ENCODE measurements at places on chromosomes 5 and 9.

DNA sequence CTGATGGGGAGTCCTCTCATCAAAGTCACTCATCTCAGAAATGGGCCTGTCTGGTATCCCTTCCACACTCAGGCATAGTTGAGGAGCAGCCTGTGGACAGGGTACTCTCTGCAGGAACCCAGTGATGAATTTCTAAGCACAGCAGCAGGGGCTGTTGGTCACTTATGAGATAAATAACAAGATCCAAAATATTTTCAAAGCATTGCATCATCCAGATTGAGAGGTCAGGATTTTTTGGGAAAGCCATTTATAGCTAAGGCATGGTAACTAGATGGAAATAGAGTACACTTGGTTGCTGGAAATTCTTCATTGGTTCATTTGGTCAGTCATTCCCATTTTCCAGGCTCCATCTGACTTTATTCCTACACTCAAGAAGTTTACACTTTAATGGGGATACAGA, 246.8 kb upstream of the RAI14 start:
- DNase-seq = no peak

GRCh38 chr9:70490478-70490877, 76.0 kb upstream of the KLF9 start:
- DNase-seq = no peak

- DNase-seq = no peak
These were observed 27.0 kb downstream of the ABITRAM start for GRCh38 chr9:108961151-108961550.

- DNase-seq = no peak
These were observed 28.8 kb downstream of the G3BP1 start for GRCh38 chr5:151800532-151800931.

DNA sequence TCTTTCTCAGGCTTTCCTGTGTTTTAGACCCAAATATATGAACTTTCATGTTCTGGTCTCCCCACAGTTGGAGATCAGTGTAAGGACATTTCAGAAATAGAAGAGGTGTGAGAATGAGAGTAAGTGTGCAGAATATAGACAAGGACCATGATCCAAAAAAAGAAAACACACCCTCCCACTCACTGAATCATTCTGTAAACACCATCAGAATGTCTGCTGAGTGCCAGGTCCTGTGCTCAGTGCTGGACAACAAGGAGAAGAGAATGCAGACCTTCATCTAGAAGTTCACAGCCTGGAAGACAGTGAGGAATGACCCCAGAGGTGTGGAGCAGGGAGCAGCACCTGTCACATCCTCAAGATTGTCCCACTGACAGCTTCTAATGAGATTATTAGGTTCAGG, 19.1 kb upstream of the SH3RF2 start:
- DNase-seq = no peak

- no peak for DNase-seq
These were observed 24.2 kb upstream of the NPR3 start for GRCh38 chr5:32686799-32687498.

GRCh38 chr9:94907264-94907936, 180.9 kb downstream of the AOPEP start:
- no peak for DNase-seq

DNA sequence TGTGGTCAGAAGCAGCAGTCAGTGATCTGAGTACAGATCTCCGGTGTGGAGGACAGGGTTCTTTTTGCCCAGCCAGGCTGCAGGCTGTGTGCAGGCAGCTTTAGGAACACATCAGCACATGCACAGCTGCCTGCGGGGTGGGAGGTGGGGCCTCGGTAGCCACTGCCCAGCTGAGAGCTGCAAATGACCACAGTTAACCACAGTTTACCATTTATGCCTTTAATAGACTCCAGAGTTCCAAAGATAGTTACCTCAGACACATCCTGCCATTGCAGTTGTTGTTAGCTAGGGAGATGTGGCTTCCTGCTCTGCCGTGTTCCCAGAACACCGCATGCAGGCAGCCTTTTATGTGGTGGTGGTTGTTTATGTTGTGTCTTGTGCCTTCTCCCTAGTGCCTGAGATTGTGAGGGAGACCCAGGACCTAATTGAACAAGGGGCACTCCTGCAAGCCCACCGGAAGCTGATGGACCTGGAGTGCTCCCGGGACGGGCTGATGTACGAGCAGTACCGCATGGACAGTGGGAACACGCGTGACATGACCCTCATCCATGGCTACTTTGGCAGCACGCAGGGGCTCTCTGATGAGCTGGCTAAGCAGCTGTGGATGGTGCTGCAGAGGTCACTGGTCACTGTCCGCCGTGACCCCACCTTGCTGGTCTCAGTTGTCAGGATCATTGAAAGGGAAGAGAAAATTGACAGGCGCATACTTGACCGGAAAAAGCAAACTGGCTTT, 10.2 kb downstream of the EXOC3 start:
- DNase-seq = no peak

GRCh38 chr5:73693573-73694061, 67.6 kb downstream of the ARHGEF28 start:
- no peak for DNase-seq

DNA sequence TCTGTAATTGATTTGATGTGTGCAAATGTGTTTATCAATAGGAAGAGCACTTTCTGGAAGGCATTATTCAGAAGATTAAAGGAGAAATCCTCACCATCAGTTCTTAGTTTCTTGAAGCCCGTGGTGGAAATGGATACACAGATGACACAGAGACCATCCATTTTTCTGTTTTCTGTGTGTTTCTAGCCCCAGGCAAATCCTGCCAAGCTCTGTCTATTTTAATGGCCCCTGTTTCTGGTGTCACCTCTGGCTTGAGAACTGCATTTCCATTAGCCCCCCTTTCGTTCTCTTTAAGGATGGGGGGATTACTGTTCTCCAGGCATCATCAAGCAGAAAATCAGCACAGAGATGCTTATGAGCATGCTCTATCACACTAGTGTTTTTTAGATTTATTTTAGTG, 37.3 kb downstream of the DAPK1 start:
- no peak for DNase-seq

- no peak for DNase-seq
These were observed 99.2 kb upstream of the IQGAP2 start for GRCh38 chr5:76303921-76304320.

DNA sequence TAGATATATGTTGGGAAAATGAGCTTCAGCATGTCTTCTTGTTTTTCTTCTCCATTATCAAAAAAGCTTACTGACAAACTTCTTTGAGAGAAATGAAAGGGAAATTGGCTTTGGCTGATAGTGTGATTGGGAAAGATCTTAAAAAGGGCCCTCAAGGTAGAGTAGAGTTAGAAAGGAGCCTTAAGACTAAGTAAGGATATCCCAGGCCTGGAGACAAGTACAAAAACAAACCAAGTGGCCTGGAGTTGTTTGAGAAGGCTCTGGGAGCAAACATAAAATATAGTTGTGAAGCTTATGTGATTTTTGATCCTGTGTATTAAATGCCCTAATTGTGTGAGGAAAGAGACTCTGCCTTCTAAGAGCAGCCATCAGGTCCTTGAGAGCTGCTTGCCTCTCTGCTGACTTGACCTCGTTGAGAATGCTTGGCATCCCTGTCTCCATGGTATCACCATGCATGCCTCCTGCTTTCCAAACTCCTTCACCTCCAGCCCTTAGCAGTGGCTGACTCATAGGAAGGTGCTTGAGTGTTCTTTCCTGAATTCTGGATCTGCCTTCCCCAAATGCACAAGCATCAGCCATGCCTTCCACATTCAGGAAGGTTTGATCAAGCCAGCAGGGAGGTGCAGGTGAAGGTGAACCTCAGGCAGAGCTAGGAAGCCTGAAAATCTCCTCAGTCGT, 78.9 kb downstream of the SMARCA2 start:
- no peak for DNase-seq

DNA sequence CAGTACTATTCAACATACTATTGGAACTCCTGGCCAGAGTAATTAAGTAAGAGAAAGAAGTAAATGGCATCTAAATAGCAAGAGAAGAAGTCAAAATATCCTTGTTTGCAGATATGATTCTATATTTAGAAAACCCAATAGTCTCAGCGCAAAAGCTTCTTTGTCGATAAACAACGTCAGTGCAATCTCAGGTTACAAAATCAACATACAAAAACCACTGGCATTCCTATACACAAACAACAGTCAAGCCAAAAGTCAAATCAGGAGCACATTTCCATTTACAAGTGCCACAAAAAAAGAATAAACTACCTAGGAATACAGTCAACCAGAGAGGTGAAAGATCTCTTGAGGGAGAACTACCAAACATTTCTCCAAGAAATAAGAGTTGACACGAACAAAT, 1901.9 kb upstream of the ACO1 start:
- no peak for DNase-seq

DNA sequence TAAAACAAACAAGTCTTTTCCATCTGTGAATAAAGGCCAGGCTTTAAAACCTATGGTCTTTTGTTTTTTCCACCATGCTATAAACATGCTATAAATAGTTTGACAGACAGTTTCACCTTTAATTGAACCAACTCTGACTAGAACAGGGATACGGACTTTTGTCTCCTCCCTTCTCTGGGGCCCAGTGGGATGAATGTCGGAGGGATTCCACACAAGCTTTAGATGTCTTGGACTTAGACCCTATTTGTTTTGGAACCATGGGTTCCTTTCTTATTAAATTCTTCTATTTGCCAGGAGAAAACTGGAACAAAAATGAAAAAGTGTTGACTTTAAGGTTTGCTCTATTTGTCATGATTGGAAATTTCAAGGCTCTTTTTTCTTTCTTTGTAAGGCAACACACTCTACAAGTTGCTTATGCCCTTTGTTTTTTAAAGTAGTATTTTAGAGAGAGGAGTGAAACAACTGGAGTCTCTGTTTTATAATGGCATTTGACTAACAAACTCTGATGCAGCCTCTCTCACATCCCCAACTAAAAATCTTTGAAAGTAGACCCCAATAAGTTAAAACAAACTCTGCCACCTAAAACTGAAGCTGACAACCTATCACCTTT, 145.3 kb downstream of the MLLT3 start:
- peak; percentile 60 for DNase-seq

DNA sequence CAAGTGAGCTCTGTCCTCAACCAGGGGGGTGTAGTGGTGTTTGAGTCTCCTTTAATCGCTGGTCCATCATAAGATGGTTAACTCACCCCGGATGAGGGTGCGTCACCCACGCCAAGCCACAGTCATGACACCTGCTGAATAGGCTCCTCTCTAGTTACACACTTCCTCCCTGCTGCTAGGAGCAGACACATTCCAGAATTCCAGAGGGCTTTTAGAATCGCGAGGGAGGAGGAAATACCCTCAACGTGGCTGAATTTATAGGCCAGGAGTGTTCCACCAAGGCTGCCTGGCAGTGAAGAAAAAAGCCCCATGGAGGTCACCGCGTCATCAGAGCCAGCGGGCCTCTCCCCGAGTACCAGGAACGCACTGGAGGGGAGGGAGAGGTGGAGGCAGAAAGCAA, 5.1 kb downstream of the GLRX start:
- no peak for DNase-seq

GRCh38 chr9:132242621-132243155, 80.8 kb downstream of the NTNG2 start:
- DNase-seq = no peak

DNA sequence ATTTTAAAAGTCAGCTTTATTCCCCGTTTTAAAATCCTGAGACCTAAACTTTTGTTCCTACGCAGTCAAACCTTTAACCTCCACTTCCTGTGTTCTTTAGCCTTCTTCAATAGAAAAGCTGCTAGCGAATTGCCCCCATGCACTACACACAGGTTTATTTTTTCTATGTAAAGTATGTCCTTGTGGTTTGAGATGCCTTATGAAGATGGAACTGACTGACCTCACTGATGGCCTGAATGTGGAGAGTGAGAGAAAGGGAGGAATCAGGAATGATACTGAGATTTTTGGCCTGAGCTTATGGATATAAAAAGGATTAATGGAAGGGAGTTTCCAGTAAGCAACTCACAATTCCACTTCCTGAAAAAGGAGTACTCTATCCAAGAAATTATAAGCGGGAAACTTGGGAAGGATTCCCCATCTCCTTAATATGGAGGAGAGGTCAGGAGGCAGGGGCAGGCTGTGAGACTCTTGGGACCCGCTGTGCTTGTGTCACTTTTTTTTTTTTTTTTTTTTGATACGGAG, 89.5 kb downstream of the UGCG start:
- no peak for DNase-seq

DNA sequence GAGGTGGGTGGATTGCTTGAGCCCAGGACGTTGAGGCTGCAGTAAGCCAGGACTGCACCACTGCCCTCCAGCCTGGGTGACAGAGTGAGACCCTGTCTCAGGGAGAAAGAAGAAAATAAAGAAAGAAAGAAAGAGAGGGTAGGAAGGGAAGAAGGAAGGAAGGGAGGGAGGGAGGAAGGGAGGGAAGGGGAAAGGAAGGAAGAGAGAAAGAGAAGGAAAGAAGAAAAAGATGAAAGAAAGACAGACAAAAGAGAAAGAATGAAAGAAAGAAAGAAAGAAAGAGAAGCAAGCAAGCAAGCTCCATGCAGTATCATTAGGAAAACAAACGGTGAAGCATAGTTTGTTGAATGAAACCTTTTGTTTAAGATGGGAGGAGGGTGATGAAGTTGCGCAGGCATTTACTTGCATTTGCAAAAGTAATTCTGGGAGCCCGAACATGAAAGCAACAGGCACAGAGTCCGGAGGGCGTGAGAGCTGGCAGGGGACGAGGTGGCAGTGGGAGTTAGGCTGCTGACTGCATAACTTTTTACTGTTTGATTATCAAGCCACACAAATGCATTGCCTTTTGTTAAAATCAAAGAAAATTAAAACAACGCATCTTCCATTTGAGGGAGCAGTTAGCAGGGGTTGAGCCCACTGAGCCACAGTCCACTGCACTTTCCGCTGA, 26.0 kb upstream of the CEP72 start:
- DNase-seq = no peak

DNA sequence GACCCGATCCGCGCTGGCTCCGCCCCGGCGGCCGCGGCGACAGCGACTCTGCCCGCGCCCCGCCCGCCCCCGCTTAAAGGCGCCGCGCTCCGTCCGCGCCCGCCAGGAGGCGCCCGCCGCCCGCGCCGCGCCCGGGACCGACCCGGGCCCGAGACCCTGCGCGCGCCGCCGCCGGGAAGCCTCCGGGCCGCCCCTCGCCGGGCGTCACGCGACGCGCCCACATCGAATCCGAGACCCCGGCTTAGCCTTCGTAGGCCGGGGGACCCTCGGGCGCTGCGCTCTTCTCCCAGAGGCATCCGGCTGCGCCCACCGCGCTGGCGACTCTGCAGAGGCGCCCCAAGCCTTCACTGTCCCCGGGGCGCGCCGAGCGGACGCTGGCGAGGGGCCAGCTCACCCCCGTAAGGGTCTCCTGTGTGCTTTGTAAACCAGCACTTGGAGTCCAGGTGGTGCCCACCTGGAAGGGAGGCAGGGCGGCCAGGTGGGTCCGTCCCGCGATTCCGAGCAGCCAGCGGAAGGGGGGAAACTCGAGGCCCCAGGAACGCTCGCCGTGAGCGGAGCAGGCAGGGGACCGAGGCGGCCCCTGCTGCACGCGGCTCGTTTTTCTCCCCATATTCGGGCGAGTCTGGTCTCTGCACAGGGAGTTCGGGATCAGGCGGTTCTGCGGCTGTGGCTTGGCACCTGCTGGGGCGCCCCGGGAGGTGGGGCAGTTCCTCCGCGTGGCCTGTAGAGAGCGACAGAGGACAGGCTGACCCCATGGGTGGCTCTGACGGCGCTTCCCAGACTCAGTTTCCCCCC, 423 bp upstream of the ABCA2 start:
- no peak for DNase-seq

GRCh38 chr5:53128481-53128880, 18.9 kb upstream of the MOCS2 start:
- no peak for DNase-seq

Measured in right renal pelvis (tissue), 4 donors.